Brain pericyte (primary cell): ENCODE measurements at places on chromosomes 6 and 20.

- no peak for DNase-seq
Measured at GRCh38 chr6:3282476-3283236, 23.9 kb downstream of the PSMG4 start.

DNA sequence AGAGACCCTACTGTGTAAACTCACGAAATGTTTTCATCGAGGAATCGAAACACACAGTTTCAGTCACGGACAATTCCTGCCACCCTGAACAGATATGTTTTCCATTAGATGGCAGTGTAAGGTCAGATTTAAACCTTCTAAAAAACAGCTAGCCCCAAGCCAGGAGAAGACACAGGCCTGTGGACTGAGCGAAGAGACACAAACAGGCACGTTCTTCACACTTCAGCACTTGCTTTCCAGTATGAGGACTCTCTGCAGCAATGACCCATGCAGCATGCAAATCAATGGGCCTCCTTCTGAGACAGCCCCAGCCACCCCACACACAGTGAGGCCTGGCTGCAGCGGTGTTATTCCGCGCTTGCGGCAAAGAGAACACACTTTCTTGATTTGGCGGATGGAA lies 31.9 kb downstream of the HUS1B start:
- DNase-seq = no peak

DNA sequence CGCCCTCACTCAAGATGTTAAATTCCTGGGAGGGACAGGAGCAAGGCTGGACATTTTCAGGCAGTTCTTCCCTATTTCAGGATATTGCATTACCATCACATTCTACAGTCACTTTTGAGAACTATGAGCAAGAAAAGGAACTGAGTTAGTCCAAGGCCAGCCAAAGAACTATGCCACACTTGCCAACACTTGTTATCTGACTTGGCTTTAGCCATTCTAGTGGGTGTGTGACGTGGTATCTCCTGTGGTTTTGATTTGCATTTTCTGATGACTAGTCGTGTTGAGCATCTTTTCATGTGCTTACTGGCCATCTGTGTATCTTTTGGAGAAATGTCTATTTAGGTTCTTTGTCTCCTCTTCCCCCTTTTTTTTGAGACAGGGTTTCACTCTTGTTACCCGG lies 12.0 kb downstream of the XRN2 start:
- DNase-seq = no peak

GRCh38 chr20:434221-434620 lies 26.1 kb downstream of the RBCK1 start:
- DNase-seq = no peak

DNA sequence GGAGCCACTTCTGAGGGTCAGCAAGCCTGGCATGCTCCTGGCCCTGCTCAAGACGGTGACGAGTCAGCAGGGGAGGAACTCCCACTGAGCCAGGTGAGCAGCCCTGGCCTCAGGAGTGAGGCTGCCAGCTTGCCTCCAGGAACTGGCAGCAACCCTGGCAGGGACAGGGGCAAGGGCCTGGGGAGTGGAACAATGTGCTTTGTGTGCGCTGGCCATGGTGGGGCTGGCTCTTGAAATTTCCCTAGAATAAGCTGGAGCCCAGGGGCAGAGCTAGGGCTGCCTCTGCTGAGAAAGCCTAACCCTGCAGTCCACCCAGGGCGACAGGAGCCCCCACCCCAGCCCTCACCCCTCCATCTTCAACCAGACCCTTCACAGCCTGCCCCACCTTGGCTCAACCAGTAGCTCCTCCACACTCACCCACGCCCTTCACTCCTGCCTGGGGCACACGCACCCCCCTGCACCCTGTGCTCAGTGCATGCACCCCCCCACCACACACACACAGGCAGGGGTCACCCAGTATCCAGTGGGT lies 88.0 kb downstream of the MRPL14 start:
- no peak for DNase-seq

- DNase-seq = no peak
Measured at GRCh38 chr6:379410-380181, 12.0 kb upstream of the IRF4 start.

DNA sequence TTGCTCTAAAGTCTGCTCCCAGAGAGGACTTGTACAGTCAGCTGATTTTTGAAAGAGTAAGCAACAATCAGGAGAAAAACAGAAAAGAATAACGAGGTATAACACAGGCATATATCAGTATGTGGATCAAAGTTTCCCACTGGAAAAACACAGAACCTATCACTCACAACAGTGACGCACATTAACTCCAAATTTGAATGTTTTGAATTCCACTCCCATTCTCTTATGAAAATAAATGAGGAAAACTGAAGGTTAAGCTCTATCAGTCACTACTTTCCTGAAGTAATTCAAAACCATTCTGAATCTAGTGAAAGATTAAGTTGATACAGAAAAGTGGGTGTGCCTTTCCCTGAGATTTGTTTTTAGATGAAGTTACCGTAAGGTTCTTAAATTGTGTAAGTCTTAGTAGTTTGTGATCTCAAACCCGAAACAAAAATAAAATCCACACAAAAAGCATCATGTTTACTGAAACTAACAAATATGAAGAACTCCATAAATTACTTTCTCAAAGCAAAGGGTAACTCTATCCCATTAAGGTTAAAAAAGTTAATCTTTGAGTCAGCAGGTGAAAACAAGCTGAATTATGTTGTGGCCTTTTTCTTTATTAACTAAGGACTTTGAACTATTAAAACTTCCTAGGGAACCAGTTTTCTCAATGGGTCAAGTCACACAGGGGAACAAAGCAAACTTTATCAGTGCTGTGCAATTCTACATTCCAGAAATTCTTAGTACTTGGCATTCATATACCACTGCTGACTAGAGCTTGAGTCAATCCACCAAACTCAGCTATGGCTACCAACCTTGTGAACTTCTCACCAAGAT lies 115.7 kb downstream of the OGFRL1 start:
- DNase-seq = no peak

- no peak for DNase-seq
Measured at GRCh38 chr20:42461965-42462593, 727.6 kb downstream of the PTPRT start.

DNA sequence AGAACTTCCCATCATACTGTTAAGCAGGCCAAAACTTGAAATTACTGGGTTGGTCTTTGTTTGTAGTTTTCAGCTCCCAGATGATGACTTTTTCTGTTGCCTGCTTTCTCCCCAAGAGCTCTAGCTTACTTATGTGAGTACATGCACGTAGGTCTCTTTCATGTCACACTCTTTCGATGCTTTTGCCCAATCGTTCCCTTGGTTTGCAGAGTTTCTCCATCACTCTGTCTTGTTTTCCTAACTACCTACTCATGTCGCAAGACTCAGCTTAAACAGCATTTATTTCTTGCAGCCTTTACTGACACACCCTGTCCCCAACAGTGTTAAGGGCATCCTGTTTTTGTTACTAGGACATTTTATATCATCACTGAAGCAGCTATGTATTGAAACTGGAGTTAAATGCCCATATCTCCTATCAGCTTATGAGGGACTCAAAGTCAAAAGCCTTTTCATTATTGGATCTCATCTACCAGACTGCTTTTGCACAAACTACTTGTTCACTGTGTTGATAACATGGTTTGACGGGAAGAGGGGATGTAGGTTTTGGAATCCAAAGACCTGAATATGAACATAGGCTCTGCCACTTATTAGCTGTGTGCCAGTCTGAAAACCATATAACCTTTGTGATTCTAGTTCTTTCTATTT lies 2.9 kb downstream of the ARG1 start:
- no peak for DNase-seq

DNA sequence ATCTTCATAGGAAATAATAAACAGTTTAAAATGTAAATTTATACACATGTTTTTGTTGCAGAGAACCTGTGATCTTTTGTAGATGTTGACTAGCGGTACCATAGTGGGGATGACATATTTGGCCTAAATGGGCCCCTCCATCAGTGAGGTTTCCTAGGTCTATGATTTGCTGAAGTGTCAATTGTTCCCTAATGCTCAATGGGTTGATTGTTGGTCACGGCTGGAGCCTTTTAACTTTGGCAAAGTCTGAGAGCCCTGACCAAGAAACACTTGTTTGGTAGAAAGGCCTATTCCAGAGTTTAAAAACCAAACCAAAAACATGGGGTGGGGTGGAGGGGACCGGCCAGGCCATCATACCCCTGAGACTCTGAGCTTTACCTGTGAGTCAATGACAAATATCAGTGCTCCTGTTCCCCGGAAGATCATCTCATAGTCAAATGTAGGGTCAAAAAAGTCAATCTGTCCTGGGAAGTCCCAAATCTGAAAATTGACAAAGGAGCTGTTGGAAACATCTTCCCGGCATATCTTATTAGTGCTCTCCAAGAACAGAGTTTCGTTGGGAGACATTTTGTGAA lies 25.1 kb downstream of the RRAGD start:
- DNase-seq = no peak

- DNase-seq = no peak
Measured at GRCh38 chr6:36430351-36430750, 12.3 kb downstream of the PXT1 start.

DNA sequence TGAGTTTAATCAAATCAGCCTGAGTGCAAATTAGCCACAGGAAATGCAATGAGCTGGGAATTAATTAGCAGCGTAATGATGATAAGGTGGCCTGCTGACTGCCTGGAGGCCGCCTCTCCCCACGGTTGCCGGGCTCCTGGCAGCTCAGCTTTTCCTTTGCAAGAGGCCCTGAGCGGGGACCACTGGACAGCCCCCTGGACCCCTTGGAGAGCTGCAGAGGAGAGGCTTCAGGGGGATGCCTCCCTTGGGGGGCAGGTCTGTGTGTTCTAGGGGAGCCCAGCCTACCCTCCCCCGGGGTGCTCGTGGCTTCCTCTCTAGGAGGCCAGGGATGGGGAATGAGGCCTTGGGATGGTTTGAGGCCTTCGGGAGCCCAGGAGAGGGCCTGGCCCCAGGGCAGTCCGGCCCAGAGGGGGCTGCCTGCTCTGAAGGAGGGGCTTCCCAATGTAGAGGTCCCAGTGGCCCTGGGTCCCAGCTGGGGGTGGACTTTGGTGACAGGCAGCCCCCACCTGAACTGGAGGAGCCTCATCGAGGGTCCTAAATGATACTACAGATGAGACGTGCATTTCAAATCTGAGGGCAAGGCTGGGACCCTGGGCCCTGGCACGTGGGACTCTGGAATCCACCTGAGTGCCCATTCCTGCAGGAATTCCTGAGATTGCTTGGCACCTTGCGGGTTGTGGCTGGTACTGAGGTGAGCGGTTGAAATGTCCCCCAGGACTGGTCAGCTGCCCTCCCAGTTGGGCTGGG lies 66.4 kb upstream of the BHLHE23 start:
- DNase-seq = no peak

DNA sequence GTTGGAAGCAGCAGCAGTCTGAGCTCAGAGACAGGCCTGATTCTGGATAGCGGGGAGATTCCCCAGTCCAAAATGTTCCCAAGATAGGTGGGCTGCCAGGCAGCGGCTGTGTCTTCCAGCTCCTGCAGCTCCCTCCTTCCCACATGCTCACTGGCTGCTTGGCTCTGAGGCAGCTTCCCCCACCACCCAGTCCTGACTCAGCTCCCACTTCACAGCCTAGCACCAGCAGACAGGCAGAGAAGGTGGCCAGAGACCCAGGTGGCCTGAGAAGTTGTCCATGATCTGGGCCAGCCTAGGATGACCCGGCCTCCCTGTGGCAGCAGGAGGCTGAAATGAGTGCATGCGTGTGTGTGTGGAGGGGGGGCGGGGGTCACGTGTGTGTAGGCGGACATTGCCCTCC lies 94.9 kb downstream of the MDGA1 start:
- no peak for DNase-seq

- no peak for DNase-seq
Measured at GRCh38 chr6:143253586-143253985, 192.9 kb downstream of the AIG1 start.

DNA sequence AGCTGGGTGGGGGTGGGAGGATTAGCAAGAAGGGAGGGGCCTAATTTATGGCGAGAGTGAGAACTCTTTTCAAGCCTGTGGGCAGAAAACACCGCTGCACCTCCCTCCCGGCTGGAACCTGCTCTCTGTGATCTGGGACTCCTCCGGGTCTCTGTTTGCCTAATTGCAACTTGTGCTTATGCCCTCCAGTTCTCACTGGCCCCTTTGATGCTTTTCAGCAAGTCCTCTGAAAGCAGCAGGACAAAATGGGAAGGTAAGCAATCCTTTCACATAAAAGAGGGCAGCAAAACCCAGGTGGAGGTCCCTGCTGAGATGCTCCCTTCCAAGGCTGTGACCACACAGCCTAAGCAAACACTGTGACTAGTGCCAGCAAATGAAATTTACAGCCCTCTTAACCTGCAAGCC lies 523.0 kb upstream of the FLRT3 start:
- DNase-seq = no peak

DNA sequence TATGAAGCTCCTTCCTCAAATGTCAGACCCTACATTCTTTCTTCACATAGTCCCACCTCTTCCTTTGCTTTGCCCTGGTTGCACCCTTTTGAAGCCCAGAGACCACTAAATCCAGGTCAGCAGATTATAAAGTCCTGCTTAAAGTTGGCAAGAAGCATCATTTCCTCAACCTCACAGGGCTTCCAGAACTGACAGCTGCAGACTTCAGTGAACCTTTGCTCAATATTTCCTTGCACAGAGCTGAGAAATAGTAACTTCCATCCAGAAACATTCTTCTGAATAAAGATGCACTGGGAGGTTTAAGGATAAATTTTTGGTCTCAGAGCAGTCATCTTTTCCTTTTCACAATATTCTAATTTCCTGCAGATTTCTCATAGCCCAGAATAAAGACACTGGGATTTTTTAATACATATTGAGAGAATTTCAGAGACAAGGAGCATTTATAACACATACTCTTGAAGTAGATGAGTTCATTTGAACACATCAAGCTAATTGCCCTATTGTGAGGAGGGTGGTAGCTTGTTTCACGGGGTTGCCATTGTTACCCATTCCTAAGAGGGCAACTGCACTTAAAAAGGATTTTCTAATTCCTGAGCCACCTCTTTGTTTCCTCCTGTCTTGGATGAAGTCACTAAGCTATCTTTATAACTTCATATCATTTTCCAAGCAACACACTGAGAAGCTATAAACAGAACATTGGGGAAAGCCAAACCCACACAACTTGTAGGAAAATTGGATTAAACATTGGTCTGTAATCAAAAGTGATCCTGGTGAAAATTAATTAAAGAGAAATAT lies 150.2 kb upstream of the PLN start:
- DNase-seq = no peak

- no peak for DNase-seq
Measured at GRCh38 chr6:45609141-45609638, 231.5 kb upstream of the SUPT3H start.

GRCh38 chr6:26196846-26197635 lies 109.8 kb downstream of the HFE start:
- peak; percentile 69 for DNase-seq

GRCh38 chr6:159806021-159806458 lies 6.0 kb downstream of the PNLDC1 start:
- DNase-seq = no peak
